CD4-positive, alpha-beta T cell treated with Interleukin-17A for 1 hour (primary cell): ENCODE measurements at places on chromosomes 3 and 15.

DNA sequence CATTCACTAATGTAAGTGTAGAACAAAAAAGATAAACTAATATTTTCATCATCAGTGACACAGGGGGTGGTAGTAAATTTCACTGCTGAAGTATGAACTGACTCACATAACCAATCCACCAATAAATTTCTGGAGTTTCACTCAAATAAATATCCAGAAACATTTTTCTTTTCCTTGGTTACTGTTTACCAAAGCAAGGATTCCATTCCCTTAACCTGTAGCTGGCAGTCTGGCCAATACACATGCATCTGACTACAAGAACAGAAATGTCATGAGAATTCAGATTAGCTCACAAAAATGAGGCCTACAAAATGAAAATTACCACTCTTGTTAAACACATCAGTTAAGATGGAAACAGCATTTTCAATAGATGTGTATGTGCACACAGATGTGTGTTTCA, 80.3 kb downstream of the STAG1 start:
- DNase-seq, result no peak

- DNase-seq, result no peak
Measured at GRCh38 chr3:150238048-150238802, 169.9 kb upstream of the TSC22D2 start.

DNA sequence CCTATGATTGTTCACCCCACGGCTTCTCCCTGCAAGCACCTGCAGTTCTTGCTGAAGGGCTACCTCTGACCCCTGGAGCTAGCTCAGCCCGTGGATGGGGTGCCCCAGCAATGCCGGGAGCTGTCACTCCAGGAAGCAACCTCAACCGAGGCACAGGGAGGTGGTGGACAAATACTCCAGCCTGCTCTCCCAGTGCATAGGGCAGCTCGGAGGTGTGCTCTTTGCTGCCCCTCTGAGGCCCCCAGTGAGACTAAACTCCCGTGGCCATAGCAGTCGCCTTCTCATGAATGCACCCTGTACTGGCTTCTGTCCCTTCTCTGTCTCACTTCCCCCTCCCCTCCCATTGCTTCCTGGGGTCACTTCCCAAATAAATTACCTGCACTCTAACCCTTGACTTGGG, 48.5 kb downstream of the LINGO1 start:
- no peak for DNase-seq

DNA sequence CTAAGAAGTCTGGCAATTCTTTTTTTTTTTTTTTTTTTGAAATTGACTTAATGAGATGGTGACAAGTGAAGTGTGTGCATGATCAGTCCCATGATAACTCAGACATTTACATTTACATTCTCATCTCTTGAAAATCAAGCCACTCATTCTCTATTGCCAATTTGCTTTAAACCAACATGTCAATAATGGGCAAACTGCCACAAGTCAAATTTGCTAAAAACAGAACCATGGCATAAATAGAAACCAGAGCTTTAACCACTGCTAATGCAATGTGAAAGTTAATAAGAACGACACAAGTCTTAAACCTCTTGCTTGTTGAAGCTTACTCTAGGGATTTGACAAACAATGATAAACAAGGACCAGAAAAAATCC, 12.0 kb upstream of the COL8A1 start:
- DNase-seq, result no peak

DNA sequence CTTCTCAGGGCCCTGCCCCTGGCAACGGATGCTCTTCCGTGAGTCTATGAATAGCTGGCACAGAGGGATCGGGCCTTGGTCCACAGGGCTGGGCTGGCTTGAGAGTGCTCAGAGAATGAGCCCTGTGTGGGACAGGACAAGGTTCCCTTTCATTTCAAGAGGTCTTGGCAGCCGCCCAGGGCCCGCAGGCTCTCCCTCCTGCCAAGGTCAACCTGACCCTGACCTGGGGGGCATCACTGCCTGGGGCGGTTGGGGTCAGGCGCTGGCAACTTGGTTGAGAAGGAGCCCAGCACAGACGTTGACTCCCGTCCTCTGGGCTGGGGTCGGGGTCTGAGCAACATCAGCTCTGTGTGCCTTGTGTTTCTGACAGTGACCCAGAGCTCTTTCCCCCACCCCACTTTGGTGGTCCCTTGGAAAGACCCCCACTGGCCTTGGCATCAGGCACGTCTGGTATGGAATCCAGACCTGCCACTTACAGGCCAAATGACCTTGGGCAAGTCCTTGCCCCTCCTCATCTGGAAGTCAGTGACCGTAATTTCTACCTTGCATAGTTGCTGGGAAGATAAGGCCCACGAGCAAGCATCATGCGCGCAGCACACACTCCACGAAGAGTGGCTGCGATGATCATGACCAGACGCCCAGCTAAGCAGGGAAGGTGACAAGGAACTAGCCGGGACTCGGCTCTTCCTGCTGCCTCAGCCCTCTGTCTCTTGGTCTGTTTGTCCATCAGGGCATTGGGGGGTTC, 36.4 kb downstream of the EPHB3 start:
- no peak for DNase-seq

- DNase-seq, result no peak
Measured at GRCh38 chr15:91891788-91892345, 38.4 kb downstream of the SLCO3A1 start.

DNA sequence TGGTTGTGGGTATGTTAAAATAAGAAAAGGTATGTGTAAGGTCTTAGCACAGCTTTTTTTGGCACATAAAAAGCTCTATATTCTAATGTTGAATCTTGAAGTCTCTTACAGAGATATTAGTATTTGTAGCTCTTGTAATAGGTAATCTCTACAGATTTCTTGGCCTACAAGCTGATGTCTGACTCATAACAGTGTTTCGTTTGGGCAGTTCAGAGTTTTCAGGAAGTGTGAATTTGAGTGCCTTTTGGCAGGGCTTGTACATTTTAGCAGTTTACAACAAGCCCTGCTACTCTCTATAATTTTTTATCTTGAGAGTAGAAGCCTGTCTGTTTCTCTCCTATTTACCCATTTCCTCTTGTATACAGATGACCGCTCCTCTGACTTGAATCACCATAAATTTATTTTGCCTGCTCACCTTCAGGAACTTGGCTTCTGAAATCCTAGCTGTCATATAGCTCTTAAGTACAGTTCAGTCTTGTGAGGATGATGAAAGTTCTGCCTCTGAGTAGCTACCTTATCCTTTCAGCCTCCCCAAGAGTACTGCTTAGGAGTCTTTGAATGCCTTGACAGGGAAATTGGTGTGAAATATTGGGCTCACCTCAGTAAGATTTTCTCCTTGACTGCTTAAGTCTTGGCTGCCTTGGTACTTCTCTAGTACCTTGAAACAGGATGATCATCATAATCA, 419.9 kb upstream of the RARB start:
- no peak for DNase-seq

GRCh38 chr3:190302212-190302867, 19.9 kb downstream of the CLDN1 start:
- no peak for DNase-seq

- no peak for DNase-seq
Measured at GRCh38 chr3:13588993-13589392, 40.1 kb downstream of the FBLN2 start.

- DNase-seq, result peak; percentile 75
Measured at GRCh38 chr3:67790043-67790442, 135.6 kb upstream of the SUCLG2 start.
